ENCODE measurements at places on chromosomes 7 and 10.

DNA sequence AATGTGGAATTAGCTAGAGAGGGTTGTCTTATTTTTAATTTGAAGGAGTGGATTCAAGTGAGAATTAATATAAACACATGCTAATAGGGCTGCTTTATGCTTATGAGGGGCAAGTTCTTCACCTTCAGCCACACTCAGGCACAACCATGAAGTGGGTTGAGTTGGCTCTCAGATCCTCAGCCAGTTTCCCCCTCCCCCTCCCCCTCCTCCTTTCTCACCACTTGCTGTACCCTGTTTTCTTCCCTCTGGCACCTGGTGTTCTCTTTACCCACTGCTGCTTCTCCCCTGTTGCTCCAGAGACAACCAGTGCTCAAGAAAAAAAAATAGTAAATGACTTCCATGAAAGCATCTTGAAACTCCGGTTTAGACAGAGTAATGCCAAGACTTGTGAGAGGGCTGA lies 1083.3 kb downstream of the CNTNAP2 start:
- DNase-seq: no peak

- peak; percentile 95 for DNase-seq
These were observed at the start of gene NDUFB8 for GRCh38 chr10:100529475-100530298. NDUFB8 (minus strand) TSS chr10:100529871; CDS start chr10:100529851, 20 bp downstream.

- peak; percentile 70 for DNase-seq
These were observed 42.7 kb downstream of the PRR15 start for GRCh38 chr7:29606287-29606721.

DNA sequence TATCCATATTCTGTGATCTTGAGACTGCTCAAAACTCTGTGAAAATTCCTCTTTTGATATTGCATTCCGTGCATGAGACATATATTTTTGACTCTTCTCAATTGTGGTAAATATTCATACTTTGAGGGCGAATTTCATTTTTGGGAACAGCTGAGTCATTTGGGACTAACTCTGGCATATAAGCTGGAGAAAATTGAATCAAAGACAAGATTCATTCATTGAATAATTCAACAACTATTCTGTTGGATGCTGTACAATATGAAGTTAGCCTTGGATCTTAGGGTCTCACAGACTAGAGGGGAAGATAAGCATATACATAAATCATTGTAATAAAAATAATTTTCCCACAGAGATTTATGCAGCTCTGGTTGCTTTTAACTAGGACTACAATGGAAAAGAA lies 183.2 kb upstream of the NEBL start:
- no peak for DNase-seq

DNA sequence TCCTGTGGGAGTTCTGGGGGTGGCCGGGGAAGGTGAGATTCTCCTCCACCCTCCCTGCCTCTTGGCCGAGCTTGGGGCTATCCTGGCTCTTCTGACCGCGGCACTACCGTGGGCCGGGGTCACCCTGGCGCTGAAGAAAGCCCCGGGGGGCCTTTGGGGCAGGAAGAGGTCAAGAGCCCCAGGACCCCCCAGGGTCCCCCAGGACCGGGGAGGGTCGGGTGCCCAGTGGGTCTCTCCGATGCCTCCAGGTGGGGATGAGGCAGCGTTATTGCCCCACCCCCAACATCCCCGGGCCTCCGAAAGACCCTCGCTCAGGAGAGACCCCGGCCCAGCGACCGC lies 439 bp upstream of the KNDC1 start:
- no peak for DNase-seq

- no peak for DNase-seq
These were observed 16.6 kb downstream of the ARID5B start for GRCh38 chr10:61918140-61918539.

GRCh38 chr7:24883622-24884013 lies 96.4 kb downstream of the OSBPL3 start:
- DNase-seq: no peak

GRCh38 chr7:8260871-8261694 lies 884 bp downstream of the ICA1 start:
- DNase-seq: peak; percentile 23

DNA sequence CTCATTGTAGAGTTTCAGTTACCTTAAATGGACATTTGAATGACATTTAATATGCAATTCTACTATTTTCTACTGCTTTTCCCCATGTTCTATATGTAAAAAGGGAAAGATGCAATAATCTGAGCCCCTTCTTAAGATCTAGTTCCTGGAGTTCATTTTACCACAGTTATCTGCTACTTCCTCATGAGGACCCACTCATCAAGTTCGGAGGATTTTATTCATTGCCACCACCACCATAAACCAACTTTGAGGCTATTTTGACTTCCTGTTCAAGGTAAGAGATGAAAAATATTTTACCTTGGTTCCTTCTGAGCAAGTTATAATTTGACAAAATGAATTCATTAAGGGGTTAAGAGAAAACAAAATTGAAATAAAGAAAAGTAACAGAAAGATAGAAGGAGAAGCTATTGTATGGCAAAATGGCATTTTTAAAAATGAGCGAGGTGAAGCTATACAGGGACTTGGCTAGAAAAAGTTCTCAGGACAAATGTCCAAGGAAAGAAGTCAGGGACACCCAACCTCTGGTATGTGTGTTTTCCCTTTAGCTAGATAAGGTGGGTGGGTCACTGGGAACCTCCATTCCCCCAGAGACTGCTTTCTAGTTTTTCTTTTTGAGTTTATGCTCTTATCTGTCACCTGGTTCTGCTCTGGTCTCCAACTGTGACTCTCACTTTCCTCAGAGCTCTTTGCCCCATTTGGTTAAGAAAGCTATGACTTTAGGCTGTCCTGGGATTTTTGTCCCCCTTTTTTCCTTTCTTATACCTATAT lies 14.9 kb upstream of the FAM3C start:
- DNase-seq: no peak

DNA sequence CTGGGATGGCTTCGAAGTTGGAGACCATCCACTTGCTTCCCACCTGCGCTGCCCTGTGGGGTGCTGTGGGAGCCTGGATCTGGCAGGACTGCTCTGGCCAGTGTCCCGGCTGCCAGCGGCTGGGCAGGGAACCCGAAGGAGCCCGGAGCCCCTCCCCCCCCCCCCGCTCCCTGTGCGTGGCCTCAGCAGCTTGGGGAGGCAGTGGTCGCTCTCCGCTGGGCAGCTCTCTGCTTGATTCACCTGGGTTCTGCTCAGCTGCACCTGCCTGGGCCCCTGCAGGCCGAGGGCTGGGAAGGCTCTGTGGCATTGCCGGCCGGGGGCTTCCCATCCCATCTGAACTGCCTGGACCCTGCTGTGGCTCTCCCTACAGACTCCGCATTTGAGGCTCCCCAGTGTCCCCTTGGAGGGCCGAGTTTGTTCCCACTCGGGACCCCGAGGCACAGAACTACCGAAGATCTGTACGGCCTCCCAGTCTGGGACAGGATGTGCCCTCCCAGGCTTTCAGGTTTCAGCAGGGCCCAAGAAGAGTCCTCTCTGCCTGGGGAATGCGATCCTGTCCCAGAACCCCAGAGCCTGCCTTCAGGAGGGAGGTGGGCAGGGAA lies 525.1 kb downstream of the TCERG1L start:
- DNase-seq: no peak

GRCh38 chr7:33073243-33073642 lies 10.7 kb upstream of the NT5C3A start:
- DNase-seq: no peak
